ENCODE measurements at places on chromosomes 2 and 18.
A peak's percentile ranks its signal among the peaks of the same experiment; 100 is the strongest.

- DNase-seq = no peak
Measured at GRCh38 chr18:54416436-54416835, 58.7 kb downstream of the C18orf54 start.

DNA sequence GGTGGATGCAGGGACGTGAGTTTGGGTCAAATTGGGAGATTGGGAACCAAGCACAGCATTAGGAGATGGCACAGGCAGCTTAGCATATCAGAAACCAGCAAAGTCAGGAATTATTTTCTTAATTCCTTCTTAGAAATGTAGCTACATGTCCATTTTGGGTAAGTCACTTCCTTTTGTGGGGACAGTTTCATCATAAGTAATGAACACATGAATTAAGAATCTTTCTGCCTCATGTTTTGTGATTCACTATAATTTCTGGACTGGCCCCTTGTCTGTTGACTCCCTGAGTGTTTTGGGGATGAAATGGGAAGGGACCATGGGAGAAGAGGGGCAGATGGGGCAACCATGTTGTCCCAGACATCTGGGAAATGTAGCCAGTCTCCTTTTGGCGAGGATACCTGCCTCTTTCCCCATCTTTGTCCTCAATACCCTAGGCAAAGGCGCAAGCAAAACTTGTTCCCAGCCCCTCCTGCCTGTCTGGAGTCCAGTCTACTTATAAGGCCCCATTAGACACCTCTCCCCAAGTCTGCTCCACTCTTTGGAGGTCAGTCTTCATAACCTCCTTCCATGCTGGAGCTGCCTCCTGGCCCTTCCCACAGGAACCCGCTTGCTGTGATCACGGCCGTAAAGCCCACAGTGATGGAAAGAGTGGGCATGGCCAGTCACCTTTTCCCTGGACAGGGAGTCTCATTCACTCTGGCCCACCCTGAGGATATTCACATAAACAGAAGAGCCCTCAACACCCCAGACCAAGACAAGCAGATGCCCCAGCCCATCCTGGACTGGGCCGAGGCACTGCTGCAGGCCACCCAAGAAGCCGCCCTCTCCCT lies 25.7 kb downstream of the MTHFD2 start:
- no peak for DNase-seq

- DNase-seq = no peak
Measured at GRCh38 chr2:28165087-28165635, 227.5 kb upstream of the FOSL2 start.

DNA sequence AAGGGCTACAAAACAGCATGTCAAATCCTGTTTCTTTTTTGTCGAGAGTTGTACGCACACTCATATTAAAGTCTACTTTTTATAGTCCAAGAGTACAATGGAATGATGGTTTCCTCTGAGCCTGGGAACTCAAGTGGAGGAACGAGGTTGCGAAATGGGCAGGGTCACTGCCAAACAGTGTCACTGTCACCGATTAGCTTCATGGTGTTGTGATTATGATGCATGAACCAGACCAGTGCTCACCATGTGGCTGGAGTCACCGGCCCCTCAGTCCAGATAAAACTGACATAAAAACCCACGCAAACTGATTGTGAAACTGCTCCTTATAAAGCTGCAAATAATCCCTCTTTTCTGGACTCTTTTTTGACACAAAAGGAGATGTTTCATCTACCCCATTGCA lies 122.0 kb downstream of the COPS8 start:
- no peak for DNase-seq

- no peak for DNase-seq
Measured at GRCh38 chr2:25964891-25965290, 17.4 kb downstream of the KIF3C start.

DNA sequence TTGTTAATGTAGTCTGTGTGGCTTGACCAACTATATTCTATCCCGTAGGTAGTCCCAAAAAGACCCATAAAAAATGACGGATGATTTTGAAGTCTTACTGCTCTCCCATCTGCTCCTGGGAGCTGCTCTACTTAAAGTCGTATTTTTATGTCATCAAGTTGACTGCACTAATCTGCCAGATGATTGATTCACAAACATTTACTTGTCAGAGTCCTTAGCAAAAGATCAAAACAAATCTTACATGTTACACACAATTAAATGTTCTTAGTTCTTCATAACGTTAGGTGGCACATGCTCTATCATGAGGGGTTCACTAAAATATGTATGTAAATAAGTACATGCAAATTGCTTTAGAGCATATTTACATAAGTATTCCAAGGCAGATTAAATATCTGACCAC lies 498.3 kb upstream of the LRRTM4 start:
- no peak for DNase-seq

DNA sequence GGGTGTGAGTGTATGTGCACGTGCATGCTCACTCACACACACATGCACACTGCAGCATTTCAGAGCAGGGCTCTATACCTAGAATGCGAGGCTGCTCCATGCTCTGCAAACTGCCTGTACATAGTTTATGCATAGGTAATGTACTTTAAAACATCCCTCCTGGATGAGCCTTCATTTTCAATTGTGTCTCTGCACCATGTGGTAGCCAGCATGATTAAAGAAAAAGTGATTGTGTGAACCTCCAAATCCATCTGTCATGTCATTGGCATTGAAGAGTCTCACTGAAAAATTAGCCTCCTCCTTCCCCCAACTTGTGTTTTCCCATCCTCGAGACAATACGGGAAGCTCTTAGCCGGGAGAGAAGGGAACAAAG lies 120.9 kb upstream of the SPATS2L start:
- no peak for DNase-seq

DNA sequence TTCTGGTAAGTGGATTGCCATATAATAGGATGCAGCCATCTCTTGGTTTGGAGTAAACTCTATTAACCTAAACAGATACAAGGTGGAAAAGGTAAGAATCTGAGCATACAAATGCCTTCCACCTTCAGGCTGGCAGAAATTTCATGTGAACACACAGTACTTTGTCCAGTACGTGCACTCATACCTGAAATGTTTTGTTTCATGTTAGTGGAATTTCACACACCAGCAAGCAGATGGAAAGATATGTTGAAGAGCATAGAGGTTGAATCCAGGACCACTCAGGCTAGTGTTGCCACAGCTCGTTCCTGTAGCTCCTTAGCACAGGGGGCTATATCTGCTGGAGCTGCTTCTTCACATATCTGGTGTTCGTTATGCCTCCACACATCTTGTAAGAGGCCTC lies 34.0 kb downstream of the CRIM1 start:
- no peak for DNase-seq

GRCh38 chr2:197339496-197340220 lies 29.1 kb upstream of the ANKRD44 start:
- DNase-seq = no peak

DNA sequence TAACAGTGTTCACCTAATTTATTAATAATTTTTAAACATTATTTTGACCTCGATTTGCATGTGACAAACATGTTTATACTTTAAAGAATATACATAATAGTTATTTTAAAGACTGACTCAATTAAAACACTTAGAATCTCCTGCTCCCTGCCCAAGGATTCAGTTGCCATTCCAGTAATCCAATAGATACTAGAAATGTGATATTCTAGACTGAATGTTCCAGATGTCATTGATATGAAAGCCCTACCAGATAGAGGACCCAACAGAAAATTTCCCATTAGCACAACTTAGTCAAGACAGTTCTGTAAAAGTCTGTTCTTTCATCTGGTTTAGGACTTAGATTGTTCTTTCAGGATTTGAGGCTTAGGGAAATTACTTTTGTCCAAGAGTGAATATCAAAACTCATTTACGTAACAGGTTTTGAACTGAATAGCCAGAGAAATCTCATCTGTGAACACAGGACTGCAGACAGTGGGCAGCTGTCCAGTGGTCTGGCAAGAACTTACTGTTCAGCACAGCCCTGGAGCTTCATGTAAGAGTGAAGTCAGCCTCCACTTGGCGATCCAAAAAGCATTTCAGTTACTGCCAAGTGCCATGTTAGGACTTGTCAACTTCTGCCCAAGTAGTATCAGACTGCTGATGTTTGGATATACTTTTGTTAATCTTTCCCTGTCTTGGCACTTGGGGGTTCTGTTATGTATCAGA lies 77.5 kb downstream of the OSBPL6 start:
- DNase-seq = no peak

- DNase-seq = no peak
Measured at GRCh38 chr18:29311580-29311979, 1134.7 kb upstream of the CDH2 start.

- DNase-seq = no peak
Measured at GRCh38 chr2:717661-718060, 40.5 kb upstream of the TMEM18 start.

GRCh38 chr2:38220164-38220563 lies 144.2 kb upstream of the CYP1B1 start:
- DNase-seq = no peak

- DNase-seq = no peak
Measured at GRCh38 chr2:47941936-47942335, 35.6 kb upstream of the FBXO11 start.

GRCh38 chr2:15868704-15869103 lies 71.6 kb upstream of the MYCN start:
- no peak for DNase-seq

- no peak for DNase-seq
Measured at GRCh38 chr18:45678850-45679249, 45.1 kb upstream of the SLC14A1 start.

DNA sequence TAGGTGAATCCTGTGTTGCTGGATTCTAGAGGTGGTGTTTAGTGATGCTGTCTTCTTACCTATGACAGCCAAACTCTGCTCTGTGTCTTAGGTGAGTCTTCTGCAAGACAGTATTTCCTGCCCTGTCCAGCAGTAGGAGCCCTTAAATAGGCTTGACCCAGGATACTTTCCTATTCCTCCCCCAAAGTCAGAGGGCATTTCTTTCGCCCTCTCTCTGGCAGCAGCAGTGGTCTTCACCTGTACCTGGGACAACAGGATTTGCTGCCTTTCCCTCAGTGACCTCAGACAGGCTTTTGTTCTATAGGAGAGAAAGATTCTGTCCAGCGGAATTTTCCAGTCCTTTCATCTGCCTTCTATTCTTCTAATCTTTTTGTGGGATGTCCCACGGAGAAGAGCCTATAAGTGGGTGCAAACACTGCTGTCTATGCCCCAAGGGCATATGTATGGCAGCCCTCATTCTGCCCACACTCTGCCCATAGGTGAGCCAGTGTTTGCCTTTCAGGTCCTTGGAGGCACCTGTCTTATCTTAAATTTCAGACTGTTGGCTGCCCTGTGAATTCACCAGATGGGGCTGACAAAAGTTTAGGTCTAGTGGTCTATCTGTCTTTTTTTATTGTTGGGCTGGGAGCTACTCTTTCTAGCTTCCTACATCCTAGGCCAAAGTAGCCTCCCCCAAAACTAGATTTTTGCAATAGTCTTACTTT lies 177.3 kb upstream of the SPOPL start:
- no peak for DNase-seq

DNA sequence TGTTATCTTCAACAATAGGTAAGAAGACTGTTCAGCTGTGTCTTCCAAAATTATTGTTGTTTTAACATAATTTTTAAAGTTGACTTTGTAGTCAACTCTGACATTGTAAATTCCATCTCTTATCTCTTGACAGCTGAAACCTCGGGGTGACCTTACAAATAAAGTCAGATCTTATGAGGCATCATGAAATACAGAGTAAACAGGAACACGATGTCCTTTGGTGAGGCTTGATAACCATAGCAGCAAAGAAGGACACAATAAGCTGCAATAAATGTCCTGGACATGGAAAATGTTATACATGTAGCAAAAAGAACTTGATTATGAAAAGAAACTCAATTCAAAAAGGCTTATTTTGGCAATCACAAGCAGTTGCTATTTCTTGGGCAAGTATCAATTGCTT lies 618.9 kb upstream of the SLC39A10 start:
- no peak for DNase-seq

DNA sequence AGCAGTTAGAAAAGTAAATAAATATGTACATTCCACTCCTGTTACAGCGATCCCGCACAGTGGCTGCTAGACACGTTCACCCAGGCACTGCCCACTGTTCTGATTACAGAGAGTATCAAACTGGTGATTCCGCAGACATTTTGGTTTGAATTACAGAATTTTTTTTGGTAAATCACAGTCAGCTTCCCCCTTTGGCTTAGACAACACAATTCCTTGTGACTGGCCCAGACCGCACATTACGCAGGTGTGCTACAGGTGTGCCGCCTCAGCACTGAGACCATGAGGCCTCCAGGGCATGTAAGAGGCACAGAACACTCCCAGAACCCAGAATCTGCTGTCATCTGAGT lies 112.3 kb downstream of the PXDN start:
- DNase-seq = no peak

- DNase-seq = peak; percentile 51
Measured at GRCh38 chr2:237154082-237154638, 68.5 kb downstream of the COPS8 start.

- no peak for DNase-seq
Measured at GRCh38 chr18:79657342-79657996, 22.1 kb upstream of the CTDP1 start.

DNA sequence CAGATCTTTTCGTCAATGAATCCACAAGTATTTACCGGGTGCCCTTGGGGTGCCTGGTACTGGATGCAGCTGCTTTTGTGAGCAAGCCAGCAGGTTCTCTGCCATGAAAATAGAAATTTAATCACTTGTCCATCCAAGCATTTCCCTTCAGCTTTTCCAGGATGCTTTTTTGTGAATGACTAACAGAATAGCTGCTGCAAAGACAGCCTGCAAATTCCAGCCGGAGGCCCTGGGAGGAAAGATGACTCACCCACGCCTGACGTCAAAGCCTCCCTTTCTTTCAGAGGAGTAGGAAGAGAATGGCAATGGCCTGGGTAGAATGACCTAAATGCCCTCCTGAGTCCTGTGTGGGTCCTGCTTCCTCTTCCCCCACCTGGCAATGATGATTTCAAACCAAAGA lies 111.9 kb downstream of the AP1S3 start:
- no peak for DNase-seq

DNA sequence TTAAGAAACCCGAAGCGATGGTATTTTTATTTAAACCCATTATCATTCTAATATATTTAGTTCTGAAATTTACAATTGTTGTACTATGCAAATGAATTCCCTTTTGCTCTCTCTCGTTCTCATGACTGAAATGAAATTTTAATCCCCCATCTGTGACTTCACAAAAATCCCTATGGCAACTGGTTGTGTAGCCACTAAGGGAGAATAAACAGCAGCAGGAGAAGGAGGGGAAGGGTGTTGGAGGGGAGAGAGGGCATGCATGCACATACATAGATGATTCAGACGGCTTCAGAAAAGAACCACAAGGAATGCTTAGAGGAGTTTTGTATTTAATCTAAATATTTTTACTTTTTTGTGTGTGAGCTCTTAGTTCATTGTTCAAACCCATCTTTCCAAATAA lies 36.8 kb downstream of the CPS1 start:
- DNase-seq = no peak

GRCh38 chr2:157830266-157830665 lies 45.9 kb downstream of the ACVR1 start:
- no peak for DNase-seq

DNA sequence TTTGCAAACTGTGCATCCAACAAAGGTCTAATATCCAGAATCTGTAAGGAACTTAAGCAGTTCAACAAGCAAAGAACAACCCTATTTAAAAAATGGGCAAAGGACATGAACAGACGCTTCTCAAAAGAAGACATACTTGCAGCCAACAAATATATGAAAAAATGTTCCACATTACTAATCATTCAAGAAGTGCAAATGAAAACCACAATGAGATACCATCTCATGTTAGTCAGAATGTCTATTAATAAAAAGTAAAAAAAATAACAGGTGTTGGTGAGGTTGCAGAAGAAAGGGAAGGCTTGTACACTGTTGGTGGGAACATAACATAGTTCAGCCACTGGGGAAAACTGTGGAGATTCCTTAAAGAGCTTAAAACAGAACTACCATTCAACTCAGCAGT lies 126.2 kb downstream of the NAT8 start:
- DNase-seq = no peak

- DNase-seq = no peak
Measured at GRCh38 chr2:174877301-174877700, 113.0 kb upstream of the CHRNA1 start.

GRCh38 chr2:188303363-188304031 lies 11.8 kb downstream of the GULP1 start:
- no peak for DNase-seq
